ENCODE measurements at places on chromosomes 12 and 14.

GRCh38 chr12:62533087-62533754 is 66.6 kb downstream of the MON2 start:
- DNase-seq = no peak

GRCh38 chr14:96096639-96097610 is 57.8 kb downstream of the C14orf132 start:
- DNase-seq = no peak

- no peak for DNase-seq
Observed at GRCh38 chr12:59370933-59371332, 224.9 kb upstream of the SLC16A7 start.

DNA sequence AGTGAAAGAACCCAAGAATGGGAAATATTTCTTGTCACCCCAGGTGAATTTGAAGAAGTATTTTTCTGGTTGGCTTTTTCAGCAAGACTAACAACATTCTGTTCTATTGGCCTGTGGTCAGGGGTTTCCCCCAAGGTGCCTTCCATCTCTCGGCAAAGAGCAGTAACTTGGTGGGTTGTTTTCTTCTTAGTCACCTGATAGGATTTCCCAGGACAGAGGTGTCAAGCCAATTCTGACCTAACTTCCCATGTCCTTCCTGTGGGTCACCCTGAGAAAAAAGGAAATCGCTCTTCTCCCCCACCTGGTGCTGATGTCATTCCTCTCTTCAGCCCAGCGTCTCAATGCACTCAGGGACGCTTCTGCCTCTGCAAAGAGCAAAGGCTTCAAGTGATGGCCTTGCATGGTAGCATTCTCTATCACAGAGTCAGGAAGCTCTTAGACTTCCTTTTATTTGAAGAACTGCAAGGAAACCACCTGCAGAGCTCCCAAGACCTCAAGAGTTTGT is 16.1 kb upstream of the IFNG start:
- DNase-seq = no peak

DNA sequence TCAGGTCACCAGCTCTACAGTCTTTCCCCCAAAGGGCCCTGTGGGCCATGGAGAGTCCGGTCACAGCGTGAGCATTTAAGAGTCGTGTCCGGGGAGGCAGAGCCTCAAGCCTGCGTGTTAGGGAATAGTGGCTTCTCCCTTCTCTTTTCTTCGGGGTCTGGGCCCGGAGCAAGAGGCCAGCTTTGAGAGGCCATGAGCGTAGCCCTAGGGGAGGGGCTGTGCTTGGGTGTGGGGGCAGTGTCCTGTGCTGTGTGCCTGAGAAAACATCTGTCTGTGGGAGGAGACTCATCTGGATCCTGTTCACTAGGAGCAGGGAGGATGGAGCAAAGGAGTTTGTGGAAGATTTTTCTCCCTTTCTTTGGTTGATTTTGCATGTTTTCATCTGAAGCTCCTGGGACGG is 5.3 kb downstream of the LRP1-AS start:
- no peak for DNase-seq
